NCI-H774 (cell line): ENCODE measurements at places on chromosomes 12 and 14.

DNA sequence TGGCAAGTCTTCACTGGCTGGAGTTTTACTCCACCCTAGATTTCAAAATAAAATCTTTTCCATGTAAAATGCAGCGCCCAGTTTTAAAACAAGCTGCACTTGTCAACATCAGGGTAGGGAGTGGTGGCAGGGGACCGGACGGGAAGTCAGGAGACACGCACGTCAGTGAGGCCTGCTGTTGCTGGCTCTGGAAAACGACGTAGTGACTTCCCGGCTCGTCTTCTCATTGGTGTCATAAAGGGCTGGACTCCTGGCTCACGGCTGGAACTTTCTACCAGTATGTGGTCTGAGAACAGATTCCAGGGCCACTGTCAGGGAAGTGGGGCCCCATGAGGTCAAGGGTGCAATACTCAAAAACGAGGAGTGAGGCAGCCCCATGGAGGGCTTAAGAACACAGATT is 64.2 kb upstream of the FOXN3 start:
- DNase-seq, result no peak

GRCh38 chr12:123106640-123107359 is 44.1 kb downstream of the PITPNM2 start:
- no peak for DNase-seq

- DNase-seq, result no peak
Measured at GRCh38 chr12:129938089-129938488, 34.3 kb upstream of the TMEM132D start.

- DNase-seq, result no peak
Measured at GRCh38 chr14:80491650-80492049, 280.3 kb upstream of the DIO2 start.

DNA sequence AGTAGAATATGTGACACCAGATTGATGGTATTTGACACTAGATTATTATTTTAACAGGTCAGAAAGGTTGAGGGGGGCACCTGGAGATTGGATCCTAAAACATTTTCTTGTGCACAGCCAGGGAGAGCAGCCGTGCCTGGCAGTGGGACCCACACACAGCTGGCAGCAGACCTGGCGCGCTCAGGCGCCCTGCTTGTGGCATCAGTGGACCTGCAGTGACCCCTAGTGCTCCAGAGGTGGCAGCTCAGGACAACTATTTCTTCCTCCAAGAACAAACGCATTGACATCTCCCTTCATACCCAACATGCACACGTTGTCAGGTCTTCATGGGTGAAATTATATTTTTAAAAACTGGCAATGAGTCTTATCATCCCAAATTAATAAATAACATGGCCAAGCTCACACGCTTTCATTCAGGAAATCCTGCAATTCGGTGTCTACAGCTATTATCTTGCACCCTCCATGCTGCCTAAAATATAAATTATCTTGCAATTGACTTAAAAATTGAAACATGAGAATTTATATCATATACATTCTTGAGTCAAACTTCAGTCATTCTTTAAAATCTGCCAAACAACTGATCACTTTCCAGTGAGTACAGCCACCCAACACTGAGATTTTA is 7.7 kb upstream of the TMEM132D start:
- DNase-seq, result peak; percentile 86

DNA sequence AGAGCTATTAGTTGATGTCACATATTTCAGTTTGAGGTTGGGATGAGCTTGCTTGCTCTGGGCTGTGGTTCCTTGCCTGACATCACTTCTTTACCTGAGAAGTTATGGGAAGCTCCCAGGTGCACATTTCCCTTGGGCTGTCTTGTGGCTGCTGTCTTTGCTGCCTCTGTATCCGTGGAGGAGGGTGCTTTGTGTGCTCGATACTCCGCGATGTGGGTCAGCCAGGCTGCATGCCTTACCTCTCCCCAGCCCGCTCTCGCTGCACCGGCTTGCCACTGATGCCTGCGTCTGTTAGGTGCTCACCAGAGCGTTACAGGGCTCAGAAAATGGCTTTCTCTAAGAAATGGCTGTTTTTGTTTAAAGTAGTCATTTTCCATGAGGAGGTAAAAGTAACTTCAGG is 19.6 kb downstream of the PELI2 start:
- no peak for DNase-seq

GRCh38 chr12:80217011-80217535 is 117.7 kb downstream of the OTOGL start:
- DNase-seq, result no peak

GRCh38 chr12:16881986-16882570 is 276.1 kb upstream of the LMO3 start:
- DNase-seq, result no peak

GRCh38 chr12:13228579-13228978 is 32.1 kb downstream of the EMP1 start:
- no peak for DNase-seq

DNA sequence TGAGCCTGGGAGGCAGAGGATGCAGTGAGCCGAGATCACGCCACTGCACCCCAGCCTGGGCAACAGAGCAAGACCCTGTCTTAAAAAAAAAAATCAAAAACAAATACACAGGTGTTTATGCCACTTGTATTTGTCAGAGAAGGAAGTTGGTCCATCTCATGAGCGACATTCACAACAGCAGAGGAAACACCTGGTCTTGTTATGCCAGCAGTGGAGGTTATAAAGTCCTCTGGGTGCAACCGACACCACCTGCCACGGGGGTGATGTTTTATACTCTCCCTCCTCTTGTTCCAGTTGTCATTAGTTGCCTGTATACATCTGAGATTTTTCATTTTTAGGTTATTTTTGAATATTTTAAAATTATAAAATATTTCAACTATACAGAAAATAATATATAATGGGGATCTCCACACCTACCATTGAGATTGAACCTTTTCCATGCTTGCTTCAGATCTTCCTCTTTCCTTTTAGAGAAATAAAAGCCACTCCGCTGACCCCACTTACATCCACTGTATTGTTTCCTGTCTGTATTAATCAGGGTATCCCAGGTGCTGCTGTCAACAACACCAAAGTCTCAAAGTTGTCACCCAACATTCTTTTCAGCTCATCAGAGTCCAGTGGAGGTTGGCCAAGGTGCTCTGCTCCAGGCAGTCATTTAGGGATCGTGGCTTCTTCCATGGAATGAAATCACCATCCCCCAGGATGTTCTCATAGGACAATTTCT is 65.1 kb downstream of the RNFT2 start:
- DNase-seq, result no peak

GRCh38 chr14:97850886-97851285 is 1053.7 kb downstream of the VRK1 start:
- DNase-seq, result no peak

DNA sequence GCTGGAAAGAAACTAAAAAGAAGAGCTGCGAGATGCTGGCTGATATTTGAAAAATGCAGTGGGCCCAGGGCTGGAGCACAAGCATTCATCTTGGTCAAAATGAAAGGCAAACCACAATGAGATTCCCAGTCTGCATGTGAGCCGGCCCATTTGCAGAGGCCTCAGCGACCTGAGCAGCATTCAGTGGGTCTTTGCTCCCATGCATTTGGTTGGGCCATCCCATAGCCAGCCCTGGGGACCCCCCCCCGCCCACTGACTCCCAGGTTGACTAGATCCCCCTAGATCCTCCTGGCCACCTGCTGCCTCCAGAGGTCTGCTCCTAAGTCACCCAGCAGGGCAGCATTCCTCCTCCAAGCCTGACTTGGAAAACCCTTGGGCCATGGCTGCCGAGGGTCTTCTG is 59.8 kb downstream of the PRMT8 start:
- no peak for DNase-seq

- no peak for DNase-seq
Measured at GRCh38 chr12:105206686-105207374, 29.1 kb downstream of the APPL2 start.

- no peak for DNase-seq
Measured at GRCh38 chr14:93830753-93831461, 42.6 kb upstream of the PRIMA1 start.

DNA sequence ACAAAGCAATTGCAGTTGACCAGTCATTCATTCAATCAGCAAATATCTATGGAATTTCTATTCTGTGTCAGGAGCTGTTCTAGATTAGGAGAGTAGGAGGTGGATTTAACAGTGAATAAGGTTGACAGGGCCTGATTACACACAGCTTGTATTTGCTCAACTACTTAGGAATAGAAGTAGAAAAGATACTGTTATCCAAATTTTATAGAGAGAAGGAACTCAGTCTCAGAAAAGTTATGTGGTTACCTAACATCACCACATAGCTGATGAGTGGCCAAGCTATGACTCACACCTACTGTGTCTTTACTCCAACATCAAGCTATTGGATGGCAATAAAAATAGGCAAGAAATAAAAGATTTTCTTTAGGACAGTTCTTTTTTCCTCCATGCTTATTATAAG is 374.8 kb downstream of the RMST start:
- DNase-seq, result no peak

- DNase-seq, result no peak
Measured at GRCh38 chr14:68512088-68512487, 280.8 kb downstream of the ZFP36L1 start.

DNA sequence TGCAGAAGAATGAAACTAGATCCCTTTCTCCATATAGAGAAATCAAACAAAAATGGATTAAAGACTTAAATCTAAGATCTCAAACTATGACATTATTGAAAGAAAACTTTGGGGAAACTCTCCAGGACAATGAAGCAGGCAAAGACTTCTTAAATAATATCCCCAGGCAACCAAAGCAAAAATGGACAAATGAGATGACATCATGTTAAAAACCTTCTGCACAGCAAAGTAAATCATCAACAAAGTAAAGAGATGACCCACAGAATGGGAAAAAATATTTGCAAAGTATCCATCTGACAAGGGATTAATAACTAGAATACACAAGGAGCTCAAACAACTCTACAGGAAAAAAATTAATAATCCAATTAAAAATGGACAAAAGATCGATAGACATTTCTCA is 101.0 kb downstream of the RALGAPA1 start:
- no peak for DNase-seq

- peak; percentile 50 for DNase-seq
Measured at GRCh38 chr14:77181603-77182437, at the start of gene TMEM63C. TMEM63C (plus strand) TSS chr14:77181798; CDS start chr14:77218814, 37,016 bp downstream.

DNA sequence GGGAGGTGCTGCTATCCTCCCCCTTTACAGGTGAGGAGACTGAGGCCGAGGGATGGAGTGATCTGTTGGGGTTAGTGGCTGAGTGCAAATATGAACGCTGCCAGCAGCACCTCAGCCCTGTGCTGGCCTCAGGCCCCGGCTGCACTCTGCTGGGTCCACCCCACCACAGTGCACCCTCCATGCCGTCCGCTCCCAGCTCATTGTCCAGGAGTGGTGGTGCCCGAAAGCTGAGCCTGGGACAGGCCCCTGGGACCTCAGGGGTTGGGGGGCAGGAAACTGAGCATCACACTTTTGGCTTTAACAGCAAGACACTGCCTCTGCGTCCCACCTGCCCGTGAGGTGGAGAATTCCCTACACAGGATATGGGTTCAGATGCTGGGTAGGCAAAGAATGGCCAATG is 31.5 kb upstream of the FBRSL1 start:
- DNase-seq, result no peak

DNA sequence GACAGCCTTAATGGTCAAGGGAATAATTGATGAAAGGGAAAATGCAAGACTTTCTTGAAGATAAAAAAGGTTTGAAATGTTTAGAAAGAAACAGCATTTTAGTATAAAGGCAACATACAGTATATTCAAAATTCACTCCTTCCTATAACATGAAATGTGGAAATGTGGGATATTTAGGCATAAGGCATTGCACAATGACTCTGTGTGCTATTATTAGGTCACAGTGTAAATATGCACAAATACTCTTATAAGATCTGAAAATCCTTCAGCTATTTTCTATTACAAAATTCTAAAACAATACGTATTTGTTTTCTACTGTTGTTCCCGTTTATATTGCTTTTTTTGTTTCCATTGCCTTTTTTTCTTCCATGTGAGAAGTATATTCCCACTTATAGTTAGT is 127.7 kb downstream of the SLC16A7 start:
- no peak for DNase-seq

GRCh38 chr14:104932676-104933631 is 8.3 kb downstream of the PLD4 start:
- DNase-seq, result peak; percentile 73

GRCh38 chr14:24809135-24809534 is 175.1 kb upstream of the GZMB start:
- DNase-seq, result no peak

DNA sequence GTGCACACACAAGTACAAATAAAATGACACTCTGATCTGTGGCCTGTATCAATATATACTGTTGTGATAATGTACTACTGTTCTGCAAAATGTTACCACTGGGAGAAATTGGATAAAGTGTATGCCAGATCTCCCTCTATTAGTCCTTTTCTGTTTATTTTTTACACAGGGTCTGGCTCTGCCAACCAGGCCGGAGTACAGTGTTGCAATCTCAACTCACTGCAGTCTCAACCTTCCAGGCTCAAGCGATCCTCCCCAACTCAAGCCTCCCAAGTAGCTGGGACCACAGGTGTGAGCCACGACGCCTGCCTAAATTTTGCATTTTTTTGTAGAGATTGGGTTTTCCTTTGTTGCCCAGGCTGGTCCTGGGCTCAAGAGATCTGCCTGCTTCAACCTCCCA is 1.9 kb downstream of the NT5DC3 start:
- no peak for DNase-seq

DNA sequence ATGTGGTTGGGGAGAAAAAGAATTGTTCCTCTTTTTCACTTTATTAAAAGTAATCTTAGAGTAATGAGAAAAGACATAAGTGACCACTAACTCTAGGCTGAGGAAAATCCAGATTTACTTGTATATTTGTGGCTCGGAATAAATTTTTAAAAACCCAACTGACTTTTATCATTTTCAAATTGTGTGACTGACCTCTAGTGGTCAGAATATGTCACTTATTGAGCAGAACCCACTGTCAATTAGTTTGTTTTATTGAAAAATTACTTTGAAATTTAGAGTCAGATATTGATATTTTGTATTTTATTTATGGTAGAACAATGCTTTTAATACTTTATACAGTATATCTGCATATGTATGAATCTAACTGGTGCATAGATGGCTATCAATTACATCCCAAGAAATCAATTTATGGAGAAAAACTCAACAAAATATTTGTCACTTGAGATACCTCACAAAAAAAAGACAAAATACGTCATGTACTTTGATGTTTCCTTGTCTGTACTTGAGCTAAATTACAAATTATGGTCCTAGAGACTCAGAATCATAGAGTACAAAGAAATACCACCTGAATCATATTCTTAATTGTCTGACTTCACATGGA is 229.4 kb downstream of the CNTN1 start:
- no peak for DNase-seq
